ENCODE measurements at places on chromosomes 1 and 21.

- no peak for DNase-seq
Observed at GRCh38 chr1:40079774-40080400, 17.2 kb downstream of the PPT1 start.

DNA sequence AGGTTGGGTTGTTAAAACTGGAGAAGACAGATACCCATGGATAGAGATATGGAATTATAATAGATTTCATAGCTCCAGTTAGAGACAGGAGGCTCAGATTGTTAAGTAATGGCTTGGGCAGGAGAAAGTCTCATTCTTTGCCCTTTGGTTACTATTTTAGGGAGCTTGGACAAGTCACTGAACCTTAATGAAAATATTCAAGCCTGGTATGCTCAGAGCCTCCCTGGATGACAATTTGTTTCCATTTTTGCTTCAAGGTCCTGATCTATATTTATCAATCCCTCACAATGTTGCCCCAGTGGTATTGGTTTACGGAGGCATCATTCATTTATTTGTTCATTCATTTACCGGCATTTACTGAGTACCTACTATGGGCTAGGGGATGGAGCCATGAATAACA is 37.5 kb downstream of the RCSD1 start:
- DNase-seq = no peak

- no peak for DNase-seq
Observed at GRCh38 chr1:154859786-154860155, 10.3 kb downstream of the KCNN3 start.

- DNase-seq = no peak
Observed at GRCh38 chr1:39214998-39215873, 10.7 kb downstream of the MACF1 start.

- peak; percentile 12 for DNase-seq
Observed at GRCh38 chr1:111448482-111448917, 556 bp downstream of the WDR77 start.

DNA sequence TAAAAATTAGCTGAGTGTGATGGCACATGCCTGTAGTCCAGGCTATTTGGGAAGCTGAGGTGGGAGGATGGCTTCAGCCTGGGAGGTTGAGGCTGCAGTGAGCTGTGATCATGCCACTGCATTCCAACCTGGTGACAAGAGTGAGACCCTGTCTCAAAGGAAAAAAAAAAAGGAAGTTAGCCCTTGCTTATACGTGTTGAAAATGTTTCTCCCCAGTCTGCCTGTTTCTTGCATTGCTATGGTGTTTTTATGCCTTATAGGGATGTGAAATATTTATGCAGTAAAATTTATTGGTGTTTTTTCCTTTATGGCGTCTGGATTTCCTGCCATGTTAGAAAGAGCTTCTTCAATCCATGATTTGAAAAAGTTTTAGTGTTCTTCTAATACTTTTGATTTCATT is 3.6 kb upstream of the RERE start:
- no peak for DNase-seq

DNA sequence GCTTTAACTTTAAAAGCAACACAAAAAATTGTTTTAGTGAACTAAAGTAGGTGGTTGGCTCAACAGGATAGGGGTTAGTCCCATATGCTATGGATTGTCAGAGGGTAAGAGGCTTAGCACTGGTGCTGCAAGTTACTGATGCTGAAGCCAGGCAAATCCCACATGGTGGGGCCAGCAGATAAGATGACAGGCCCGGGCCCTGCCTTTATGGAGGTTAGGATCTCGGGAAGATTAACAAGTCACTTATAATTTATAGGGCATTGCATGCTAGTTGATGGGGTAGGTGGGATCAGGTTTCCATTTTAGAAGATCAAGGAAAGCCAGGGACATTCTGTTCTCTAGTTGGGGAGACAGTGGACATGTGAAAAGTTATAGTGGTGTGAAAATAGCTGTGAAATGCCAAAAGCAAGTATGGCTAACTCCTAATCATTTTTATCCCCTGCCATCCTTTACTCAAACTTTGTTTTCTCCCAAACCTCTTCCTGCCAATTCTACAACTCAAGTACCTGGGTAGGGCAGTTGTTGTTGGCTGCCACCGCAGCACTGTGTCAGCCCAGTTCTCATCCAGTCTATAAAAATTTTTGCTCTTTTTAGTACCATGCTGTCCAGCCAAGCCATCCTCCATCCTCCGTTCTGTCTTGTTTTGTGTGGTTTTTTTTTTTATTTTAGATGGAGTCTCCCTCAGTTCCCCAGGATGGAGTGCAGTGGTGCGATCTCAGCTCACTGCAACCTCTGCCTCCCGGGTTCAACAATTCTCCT is 10.3 kb downstream of the CHAF1B start:
- no peak for DNase-seq

GRCh38 chr1:180230791-180231505 is 884 bp downstream of the LHX4 start:
- no peak for DNase-seq

GRCh38 chr1:39258146-39258924 is 53.8 kb downstream of the MACF1 start:
- DNase-seq = peak; percentile 74

- DNase-seq = no peak
Observed at GRCh38 chr1:187143783-187144182, 315.0 kb downstream of the PLA2G4A start.
